ENCODE measurements at places on chromosomes 5 and 9.
A peak's percentile ranks its signal among the peaks of the same experiment; 100 is the strongest.

- no peak for DNase-seq
Observed at GRCh38 chr9:106482733-106483132, 380.2 kb upstream of the ZNF462 start.

DNA sequence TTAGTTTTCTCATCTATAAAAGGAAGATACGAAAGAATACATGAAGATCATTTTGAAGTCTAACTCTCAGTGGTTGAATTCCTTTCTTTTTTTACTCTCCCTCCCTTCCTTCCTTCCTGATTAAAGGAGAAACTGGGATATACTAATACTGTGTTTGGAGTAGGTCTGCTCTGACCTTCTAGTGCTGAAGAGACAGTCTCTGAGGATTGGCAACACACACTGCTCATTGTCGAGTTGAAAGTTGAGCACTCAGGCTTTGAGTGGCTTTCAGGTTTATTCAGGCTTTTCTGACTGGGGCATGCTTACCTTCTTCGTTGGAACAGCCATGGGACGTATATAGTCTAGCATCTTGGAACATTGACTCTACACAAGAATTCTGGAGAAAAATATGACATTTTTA is 86.9 kb upstream of the RPS23 start:
- DNase-seq: no peak

- DNase-seq: no peak
Observed at GRCh38 chr5:133387091-133387490, 225.2 kb downstream of the FSTL4 start.

DNA sequence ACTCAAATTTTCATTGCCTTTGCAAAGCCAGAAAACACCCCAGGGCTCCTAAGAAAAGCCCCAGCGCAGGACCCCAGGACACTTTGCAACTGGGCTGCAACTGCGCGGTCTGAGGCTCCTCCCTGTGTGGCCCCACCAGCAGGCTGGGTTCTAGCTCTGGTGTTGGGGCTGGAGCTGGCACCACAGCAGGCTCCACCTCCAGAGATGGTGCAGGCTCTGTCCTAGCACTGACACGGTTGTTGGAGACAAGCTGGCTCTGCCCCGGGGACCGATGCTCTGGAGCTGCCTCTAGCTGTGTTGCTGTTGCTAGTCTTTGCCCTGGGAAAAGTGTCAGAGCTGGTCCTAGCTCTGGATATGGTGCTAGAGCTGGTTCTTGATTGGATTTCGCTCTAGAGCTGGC is 13.6 kb downstream of the LCN10 start:
- DNase-seq: no peak

- no peak for DNase-seq
Observed at GRCh38 chr5:12805165-12805698, 901.0 kb upstream of the CTNND2 start.

GRCh38 chr9:87445646-87446045 is 52.0 kb upstream of the DAPK1 start:
- no peak for DNase-seq

- DNase-seq: no peak
Observed at GRCh38 chr5:120464627-120465435, 731 bp downstream of the PRR16 start.

GRCh38 chr5:94517490-94518488 is 100.6 kb downstream of the KIAA0825 start:
- no peak for DNase-seq

DNA sequence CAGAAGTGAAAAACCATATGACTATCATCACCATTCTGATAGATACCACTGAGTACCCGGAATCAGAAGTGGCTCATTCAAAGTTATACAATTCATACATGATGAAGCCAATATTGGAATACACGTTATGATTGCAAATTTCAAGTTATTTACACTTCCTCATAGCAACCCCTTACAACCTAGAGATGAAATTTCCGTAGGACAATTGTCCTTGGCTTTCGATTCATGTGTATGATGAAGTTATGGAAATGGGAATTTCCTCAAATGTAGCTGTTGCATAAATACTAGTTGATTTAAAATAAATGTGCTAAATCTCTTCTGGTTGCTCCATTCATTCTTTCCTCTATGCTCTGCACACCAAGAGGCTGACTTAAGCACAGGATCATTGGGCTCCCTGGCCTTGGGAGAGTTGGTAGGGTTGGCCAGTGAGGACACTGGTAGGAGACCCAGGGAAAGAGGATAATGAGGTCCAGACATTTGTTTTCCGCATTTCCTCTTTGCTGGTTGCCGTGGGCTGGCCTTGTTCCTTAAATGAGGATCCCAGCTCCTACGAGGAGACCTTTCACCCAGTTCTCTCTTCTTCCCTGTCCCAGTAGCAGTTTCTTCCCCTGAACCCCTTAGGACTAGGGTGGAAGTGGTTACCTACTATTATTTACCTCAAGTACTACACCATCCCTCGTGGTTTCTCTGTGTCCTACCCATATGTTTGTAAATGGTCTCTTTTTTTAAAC is 90.3 kb downstream of the ZNF474 start:
- DNase-seq: no peak

DNA sequence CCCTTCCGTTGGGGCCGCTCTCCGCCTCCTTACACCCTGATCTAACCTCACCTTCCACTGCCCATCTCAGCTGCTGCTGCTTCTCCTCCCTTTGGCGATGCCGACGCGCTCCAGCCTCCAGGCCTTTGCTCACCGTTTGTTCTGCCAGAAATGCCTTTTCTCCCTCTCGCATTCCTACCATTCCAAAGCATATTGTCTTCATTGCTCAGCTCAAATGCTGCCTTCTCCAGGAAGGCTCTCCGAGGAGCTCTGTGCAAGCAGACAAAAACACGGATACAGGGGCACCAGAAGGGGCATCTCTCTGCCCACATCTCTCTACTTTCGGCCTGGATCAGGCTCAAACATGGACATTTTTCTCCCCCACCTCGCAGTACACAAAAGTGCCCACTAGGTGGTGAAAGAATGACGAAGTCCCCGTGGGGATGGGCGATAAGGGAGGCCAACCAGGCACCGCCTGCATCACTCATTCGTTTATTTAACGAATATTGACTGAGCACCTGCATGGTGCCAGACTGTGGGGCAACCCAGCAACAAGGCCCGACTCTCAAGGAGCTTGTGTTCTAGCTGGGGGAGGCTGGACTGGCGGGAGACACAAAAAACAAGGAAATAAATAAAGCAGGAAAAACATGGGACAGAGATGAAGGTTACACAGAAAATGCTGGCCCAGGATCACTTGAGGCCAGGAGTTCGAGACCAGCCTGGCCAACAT is 7.3 kb upstream of the GRHPR start:
- DNase-seq: peak; percentile 44

DNA sequence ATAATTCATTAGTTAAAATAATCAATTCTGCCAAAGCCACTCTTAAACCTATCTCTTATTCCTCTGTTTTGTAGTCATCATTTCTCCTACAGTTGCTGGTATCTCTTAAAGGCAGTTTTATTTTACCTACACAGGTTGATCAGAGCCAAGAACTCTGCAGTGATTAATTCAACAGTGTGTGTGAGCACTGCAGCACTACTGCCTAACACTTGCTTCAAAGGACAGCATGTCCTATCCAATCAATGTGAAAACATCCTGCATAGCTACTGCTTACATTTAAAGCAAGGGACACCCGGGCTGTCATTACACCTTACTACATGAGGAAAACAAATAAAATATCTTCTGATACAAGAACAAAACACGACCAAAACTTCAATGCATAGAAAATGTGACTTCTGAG is 45.1 kb upstream of the HK3 start:
- DNase-seq: no peak

DNA sequence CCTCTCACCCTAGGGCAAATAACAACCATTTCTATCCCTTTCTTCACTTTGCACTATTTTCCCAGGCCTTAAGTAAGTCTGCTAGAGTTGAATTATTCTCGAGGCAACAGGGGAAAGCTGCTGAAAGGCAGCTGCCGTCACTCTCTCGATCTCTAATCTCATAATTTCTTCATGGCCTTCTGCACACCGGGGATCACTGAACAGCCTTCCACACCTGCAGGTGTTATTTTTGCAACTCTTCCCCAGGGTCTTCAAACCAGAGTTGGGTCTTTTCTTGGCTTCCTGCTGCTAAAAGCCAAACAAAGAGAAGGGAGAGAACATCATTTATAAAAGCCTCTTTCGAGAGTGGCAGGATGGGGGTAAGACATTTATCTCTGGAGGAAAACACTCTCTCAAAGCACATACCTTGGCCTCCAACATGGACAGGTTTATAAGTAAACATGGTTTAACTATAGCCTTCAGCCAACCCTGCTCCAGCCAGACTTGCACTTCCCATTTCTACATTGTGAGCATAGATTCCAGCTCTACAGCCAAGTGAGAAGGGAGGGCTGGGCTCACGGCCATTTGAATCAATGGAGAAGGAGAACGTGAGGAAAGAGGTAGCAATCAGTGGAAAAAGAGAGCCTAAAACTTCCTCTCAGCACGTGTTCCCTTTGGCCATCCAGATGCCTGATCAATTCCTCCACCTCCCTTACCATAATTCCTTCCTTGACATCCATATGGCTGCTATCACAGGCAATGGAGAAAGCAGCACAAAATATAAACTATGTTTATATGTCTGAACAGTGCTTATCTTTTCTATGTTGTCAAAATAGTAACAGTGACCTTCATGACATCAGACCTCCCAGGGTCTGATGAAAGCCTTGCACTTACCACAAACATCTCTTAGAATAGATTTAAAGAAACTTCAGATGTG is 464.9 kb downstream of the TLE1 start:
- DNase-seq: no peak

- no peak for DNase-seq
Observed at GRCh38 chr5:122607818-122608217, 167.1 kb upstream of the SNX2 start.

GRCh38 chr5:111781200-111781599 is 24.2 kb upstream of the NREP start:
- DNase-seq: no peak

- DNase-seq: no peak
Observed at GRCh38 chr5:40404613-40405012, 275.1 kb upstream of the PTGER4 start.

DNA sequence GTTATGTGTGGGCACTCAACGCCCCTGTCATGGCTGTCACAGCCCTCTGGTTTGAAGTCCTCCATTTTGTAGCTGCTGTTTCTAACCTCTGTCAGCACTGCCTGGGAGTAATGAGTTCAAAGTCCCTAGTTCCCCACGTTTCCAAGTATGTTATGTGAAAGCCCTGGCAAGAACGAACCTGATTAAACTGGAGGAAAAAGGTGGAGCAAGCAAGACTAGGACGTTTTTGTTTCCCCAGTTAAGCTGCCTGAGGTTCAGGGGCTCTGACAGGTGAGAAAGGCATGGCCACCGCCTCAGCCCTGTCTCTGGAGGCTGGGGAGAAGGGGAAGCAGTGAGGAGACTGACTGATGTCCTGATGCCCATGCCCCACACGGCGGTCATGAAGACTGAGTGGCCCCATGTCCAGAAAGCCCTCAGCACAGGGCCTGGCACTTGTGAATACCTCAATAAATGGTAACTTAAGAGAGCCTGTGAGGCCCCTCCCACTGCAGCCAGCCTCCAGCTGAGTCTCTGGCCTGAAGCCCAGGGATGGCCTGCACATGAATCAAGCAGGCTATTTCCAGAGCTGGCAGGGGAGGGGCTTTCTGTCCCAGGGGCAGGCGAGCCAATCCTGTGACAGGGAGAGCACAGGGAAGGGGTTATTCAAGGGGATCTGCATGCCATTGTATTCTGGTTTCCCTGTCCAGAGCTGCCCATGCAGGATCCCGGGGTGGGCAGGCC is 61.8 kb downstream of the PFDN1 start:
- DNase-seq: peak; percentile 48

Data from NCI-H446 treated with DMSO at 0.1 percent for 48 hours (cell line).